ENCODE measurements at places on chromosomes 6 and 20. TPM values are rescaled to one million over a fixed set of nuclear protein-coding genes. Genes with fewer than 3 reads are reported as not detected.

DNA sequence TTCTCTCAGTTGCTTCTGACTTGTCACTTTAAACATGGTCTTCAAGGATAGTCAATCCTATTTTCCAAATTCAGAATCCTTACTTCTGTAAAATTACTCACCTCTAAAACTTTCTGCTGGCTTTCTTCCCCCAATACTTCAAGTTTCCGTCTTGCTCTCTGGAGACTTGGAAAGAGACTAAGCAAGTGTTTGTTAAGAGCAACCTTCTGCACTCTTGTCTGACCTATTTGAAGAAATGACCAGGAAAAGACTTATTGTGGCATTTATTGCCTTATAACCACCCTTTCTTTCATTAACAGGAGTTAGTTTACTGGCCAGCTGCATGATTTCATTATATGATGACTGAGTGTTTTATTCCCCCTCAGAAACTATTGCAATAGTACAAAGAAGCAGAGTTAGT, 181.0 kb downstream of the TBC1D7 start:
- no peak for DNase-seq

DNA sequence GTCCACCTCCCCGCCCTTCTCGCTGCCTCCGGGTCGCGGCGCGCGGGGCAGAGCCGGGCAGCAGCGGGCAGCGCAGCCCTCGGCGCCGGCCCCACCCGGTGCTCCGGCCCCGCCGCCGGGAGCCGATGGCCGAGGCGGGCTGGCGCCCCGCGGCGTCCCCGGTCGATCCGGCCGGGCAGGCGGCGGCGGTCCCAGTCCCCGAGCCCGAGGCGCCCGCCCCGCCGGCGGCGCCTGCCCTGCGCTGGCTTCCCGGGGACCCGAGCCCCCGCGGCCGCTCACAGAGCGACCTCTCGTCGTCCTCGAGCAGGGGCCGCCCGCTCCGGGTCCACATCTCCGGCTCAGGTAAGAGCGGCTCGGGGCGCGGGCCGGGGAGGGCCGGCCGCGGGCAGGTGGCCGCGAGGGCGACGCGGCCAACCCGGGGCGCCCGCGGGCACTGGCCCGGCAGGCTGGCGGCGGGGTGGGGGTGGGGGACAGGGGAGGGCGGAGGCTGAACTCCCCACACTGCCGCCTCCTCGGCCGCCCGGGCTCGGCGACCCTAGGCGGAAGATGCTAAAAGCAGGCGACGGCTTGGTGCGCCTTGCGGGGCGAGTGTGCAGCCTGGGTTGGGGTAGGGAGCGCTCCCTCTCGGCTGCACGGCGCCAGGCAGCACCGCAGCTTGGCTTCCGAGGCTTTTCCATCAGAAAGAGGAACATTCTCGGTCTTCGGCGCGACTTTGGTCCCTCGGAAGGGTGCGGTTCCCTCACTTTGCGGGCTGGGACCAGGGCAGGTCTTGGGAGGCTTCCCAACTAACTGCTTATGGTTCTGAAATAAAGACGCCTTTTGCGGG, 25.6 kb upstream of the FUCA2 start:
- peak; percentile 71 for DNase-seq

DNA sequence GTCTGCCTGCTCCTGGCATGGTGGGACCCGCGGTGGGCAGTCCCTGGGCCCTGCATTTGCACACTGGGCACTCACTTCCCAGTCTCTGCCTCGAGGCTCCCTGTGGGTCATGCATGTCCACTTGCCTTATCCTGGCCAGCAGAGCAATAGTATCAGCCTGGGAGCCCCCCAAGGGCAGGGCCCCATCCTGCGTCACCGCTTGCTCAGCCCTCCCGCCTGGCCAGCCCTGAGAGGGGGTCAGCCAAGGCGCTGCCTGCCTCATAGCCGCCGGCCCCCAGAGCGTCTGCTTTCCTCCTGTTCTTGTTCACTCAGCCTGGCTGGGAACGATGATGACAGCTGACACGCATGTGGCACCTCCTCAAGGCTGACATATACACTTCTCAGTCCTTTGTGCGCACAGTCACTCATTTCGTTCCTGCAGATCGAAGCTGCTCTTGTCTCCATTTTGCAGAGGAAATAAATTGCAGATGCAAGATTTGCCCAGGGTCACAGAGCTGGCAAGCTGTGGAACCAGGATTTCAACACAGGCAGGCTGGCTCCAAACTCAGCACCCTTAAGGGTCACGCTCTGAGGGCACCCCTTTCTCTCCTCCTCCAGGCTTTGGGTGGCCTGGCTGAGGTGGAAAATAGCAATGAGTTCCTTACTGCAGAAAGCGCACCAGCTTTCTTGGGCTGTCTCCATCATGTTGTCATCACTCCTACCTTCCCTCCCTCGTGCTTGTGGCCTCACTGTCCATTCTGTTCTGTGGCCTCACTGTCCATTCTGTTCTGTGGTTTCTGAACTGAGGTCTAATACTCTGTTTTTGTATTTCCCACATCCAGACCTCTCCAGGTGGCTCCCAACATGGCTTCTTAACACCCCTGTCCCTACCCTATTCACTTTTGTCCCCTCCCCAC, 17.2 kb downstream of the KCNK17 start:
- DNase-seq: no peak

DNA sequence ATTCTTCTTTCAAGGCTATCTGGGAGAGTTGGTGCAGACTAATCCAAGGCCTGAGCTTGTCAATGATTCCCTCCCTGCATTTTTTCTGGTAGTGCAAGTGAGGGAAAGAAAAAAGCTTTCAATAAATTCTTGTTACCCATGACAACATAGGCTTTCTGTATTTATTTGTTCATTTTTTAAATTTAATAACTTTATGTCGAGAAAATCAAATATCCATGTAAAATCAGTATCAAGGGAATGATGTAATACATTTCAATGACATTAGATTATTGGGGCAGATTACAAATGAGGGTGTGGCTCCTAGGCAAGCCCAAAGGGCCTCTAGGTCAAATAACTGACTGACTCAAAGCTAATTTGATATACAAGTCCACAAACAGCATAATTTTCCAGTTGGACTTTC, 104.0 kb downstream of the GJA1 start:
- no peak for DNase-seq

GRCh38 chr6:151561238-151561637, 67.4 kb downstream of the CCDC170 start:
- DNase-seq: no peak

DNA sequence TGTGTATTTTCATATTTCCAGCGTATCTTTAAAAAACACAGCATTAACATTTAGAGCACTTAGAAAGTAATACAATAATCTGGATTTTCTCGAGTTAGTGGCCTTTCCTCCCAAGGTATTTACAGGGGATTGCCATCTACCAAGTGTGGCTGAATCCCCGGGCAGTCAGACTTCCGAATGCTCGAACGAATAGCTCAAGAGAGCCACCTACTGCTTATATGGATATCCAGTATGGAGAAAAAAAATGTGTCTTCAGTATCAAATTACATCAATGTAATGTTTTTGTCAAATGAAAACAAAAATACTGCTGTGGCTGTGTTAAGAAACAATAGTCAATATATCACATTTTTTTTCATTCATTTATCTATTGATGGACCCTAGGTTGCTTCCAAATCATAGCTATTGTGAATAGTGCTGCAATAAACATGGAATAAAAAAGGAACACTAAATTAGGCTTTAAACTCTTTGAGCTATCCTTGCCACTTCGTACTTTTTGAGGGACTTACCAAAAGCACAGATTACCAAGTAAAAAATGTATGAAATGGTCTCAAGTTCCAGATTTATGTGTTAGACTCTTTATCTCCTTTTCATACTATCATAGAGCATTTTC, 654.5 kb upstream of the PTCHD4 start:
- no peak for DNase-seq

- DNase-seq: no peak
These were observed 48.9 kb downstream of the OR2B6 start for GRCh38 chr6:28005975-28006374.

GRCh38 chr6:30450909-30451841, 38.1 kb upstream of the HLA-E start:
- peak; percentile 80 for DNase-seq

DNA sequence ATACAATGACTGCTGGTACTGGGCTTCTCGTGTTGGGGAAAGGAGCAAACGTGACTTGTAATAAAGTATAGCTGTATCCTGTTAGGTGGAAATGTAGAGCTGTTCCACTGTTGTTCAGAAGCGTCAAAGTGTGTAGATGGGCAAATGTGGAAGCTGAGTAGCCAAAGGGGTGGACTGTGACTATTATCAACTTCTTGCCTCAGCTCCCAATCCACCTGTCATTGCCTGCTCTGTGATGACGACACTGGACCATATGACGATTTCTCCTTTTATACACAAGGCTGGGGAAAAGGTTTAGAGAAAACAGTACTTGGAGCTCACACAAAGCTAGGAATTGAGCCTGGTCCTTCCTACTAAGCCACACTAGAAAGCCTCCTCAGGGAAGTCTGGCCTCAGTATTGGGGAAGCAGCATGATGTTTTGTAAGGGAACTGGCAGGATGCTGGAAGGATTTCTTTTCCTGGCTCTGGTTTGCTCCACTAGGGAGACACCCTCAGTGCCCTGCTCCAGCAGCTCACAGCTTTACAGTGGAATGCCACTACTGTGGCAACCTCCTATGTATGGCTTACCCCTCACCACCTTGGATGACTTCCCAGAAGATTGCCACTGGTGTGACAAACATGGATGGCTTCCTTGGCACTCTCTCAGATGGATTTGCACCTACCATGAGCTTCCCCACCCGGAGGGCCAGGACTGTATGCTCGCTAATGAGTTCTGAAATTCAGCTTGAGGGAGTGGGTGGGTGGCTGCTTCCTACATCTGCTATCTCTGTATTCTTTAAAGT, 20.0 kb downstream of the CD164 start:
- DNase-seq: no peak

- DNase-seq: no peak
These were observed 95.5 kb downstream of the ALDH8A1 start for GRCh38 chr6:134854366-134854765.

DNA sequence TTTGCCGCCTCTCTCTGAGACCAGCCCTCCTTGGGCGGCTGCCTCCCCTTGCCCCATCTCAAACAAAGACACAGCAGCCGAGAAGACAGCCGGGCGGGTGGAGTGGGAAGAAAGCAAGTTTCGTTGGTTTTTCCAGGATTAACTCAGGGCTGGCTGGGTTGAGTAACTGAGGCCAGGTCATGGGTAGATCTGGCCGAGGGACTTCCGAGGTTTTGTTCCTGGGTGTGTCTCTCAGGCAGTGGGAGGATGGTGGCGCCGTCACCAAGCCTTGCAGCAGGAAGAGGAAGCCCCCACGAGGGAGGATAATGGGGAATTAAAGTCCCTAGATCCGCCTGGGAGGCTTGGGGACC, 167.2 kb downstream of the TTLL2 start:
- no peak for DNase-seq

DNA sequence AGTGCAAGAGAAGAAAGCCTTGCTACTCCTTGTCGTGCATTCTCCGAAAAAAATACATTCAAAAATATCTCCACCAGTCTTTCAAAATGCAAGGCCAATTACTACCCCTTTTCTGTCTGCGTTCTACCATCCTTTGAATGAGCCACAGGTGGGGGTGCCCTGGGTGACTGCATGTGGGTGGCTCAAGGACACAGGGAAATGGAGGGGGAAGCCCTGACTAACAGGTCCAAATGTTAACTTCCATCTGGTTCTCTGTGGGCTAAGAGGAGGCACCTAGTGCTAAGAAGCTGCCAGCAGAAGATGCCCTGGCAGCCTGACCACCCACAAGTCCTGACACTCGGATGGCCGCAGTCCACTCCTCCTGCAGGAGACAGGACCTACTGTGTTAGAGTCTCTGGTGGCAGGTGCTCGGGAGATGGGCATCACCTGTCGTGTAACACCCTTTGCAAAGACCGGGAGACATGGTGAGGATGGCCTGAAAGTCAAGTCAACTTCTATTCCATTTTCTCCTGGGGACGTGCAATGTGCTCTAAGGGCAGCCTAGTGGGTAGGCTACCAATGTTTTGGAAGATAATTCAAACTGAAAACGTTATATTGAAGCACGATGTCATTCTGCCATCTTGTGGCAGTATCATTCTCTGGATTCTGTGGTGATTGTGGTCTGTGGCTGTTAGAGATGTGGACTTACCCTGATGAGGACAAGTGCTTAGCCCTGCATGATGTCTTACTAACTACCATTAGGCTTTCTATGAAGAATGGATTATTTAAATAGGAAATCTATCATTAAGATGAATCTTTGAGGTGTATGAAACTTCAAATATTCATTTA, 27.4 kb upstream of the IGF2R start:
- peak; percentile 47 for DNase-seq

DNA sequence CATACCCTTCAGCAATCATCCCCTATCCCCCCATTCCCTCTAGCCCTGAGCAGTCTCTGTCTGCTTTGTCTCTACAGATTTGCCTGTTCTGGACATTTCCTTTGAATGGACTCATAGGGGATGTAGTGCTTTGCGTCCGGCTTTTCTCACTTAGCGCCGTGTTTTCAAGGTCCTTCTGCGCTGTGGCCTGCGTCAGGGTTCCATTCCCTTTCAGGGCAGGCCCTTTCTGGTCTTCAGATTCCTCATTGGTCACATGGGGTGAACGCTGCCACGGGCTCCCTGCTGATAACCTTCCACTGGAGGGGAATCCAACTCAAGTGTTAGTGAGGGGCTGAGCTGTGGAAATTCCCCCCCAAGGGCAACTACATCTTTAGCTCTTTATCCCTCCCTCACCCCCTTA, 36.4 kb upstream of the APCDD1L start:
- no peak for DNase-seq

DNA sequence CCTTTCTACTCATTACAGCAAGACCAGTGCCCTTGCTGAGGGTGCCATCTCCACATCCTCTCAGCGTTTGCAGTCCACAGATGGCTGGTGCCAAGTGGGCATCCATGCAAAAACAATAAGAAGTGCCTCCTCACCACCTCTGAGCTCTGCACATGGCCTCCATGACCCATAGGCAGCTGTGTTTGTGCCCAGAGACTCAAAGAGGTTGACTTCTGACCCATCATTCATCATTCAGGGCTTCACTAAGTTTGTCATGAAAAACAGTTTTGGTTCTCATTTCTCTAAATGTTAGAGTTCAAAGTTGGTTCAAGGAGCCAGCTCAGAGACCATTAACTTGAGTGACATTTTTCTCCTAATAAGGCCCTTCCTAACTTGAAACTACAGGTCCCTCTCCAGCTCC, 512.6 kb upstream of the MAP3K7 start:
- no peak for DNase-seq

GRCh38 chr20:22679197-22679596, 94.8 kb upstream of the FOXA2 start:
- DNase-seq: no peak

GRCh38 chr6:6515691-6516607, 72.6 kb upstream of the LY86 start:
- peak; percentile 48 for DNase-seq

Gene FUT9
- not detected for total RNA-seq

Gene C6orf58
- total RNA-seq: not detected

Gene TFAP2A
- total RNA-seq: not detected

Gene DSP
- total RNA-seq: 0.15 TPM

Gene ACTR5
- 9.9 TPM for total RNA-seq

Gene APOBEC2
- total RNA-seq: not detected

Gene DEFB121
- not detected for total RNA-seq

Gene OR12D3
- not detected for total RNA-seq

Gene LY6G5C
- total RNA-seq: 2.3 TPM

Gene SIRPD
- total RNA-seq: not detected
